ENCODE measurements at places on chromosomes 3 and 15.

GRCh38 chr3:135447483-135447882 is 518.0 kb upstream of the PPP2R3A start:
- DNase-seq: no peak

- peak; percentile 6 for DNase-seq
These were observed 67.1 kb upstream of the MCTP2 start for GRCh38 chr15:94164202-94164807.

- no peak for DNase-seq
These were observed 23.0 kb downstream of the CACNA2D2 start for GRCh38 chr3:50480471-50480870.

GRCh38 chr3:60629816-60630215 is 621.4 kb downstream of the FHIT start:
- DNase-seq: no peak

GRCh38 chr3:139948467-139948866 is 13.5 kb downstream of the CLSTN2 start:
- DNase-seq: no peak

- DNase-seq: no peak
These were observed 68.1 kb downstream of the TRIM69 start for GRCh38 chr15:44804298-44805046.

DNA sequence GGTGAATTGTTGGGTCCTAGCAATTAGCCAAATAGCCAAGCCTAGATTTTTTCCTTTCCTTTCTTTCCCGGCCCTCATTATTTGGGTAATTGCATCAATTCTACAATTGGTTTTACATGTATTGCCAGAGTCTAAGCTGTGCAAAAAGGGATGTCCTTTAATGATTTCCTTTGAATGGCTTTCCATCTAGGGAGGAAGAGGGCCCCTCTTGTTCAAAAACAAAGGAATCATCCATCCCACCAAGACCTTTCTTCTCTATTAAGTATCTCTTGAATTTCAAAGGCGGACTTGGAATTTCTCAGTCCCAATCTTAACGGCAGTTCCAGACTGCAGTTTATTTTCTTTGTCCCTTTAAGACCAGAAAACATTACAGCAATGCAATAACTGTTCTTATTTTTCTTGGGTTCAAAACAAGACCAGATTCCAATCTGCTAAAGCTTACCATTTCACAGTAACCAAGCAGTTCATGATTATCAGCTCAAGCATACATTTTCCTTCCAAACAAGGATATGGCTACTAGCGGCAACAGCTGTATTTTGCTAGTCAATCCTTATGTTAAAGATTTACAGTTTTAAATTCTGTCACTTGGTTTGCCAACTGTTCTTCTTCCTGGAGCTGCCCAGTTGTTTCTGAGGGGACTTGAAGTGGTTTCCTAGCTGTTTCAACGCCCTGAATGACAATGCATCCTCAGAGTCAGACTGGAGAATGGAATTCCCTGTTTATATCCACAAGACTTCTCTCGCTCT is 91.4 kb upstream of the LRIG1 start:
- DNase-seq: no peak

- no peak for DNase-seq
These were observed 27.0 kb downstream of the WWTR1 start for GRCh38 chr3:149630806-149631205.

DNA sequence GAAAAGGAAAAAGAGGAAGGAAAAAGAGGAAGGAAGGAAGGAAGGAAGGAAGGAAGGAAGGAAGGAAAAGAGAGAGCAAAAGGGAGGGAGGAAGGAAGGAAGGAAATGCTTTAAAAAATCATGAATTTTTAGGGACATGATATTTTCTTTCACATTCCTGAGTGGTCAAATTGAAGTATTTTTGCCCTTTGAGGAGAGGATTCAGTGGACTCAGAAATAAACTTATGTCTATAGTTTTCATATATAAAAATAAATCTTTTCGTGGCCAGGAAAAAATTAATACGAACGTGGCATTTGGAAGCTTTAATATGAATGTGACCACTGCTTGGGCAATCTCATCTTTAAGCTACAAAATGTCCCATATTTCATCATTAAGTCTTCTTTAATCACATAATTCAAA is 183.0 kb upstream of the TMCO5A start:
- DNase-seq: no peak

DNA sequence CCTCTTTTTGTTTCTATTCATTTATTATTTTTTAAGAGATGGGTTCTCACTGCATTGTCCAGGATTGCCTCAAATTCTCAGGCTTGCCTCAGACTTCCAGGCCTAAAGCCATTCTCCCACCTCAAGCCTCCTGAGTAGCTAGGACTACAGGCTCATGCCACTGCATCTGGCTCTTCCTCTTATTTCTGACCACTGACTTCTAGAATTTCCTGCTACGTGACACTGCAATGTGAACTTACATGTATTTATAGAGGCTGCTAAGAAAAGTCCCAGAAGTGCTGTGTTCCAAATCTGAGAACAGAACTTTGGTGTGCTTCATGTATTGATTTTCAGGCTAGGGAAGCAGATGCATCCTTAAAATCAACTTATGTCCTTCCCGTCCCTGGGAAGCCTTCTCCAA is 407.4 kb downstream of the RSL24D1 start:
- no peak for DNase-seq

GRCh38 chr15:99090011-99090699 is 14.7 kb upstream of the SYNM start:
- DNase-seq: no peak

DNA sequence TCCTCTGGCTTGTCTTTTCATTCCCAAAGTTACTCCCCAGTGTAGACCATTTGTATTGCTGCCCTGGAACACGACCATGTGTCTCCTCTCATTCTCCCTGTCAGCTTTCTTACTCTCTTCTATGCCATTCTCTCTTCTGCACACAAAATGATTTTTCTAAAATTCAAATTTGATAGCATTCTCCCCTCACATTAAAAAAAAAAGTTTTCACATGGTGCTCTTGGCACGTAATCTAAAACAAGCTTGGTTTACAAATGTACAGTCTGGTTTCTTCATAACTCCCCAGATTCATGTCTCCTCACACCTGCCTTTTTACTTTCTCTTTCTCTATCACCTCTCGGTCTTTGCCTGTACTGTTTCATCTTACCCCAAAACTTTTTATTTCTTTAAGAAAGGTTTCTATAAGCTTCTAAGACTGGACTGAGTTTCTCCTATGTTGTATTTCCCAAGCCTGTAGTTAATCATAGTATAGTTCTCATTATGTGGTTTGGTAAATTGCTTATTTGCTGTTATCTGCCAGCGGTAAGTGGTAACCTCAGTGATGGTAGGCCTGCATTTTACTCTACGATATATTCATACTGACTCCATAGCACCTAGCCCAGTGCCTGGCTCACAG is 31.2 kb downstream of the BCHE start:
- DNase-seq: no peak

- no peak for DNase-seq
These were observed 350.8 kb upstream of the ZNF385D start for GRCh38 chr3:22101811-22102210.

DNA sequence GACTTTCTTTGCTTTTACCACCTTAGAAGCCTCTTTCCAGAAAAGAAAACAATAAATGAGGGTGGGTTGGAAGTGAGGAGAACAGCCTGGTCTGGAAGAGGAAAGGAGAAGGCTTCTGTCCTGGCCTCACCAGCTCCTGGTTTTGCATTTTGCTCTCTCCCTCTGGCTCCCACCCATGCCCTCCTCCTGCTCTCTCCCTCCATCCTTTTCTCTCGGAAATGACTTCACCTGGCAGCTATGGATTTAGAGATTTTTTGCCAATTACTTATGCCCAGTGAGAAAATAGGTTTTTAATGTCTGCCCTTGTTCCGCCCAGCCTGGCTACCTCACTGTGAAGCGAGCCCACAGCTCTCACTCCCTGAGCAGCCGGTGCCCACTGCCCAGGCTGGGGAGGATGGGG is 77.9 kb upstream of the NTRK3 start:
- no peak for DNase-seq

DNA sequence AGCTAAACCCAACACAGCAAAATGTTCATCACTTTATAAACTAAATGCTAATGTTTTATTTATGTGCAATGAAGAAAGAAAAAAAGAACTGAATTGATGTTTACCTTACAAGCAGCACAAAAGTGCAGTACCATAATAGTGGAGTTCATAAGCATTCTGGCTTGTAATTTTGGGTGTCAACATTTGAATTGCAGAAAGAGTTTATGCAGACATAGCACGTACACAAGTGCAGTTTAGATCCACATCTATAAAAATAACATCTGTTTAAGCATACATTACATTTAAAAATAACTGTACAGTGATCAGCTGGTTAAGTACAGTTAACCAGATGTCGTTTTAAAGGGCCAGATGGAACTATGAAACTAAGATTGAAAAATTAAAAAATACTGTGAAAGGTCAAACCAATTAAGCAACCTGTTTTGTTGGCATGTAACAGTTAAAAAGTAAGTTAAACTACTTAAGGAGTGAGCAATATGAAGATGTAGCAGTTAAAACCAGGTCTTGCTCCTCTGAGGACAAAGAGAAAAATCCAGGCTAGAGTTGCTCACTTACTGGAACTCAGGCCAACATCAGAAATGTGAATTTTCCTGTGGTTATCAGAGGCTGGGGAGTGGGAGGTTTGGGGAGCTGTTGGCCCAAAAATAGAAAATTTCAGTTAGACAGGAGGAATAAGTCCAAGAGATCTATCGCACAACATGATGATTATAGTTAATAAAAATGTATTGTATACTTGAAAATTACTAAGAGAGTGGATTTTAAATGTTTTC is 204.9 kb upstream of the MDFIC2 start:
- no peak for DNase-seq

GRCh38 chr3:135213822-135214221 is 418.8 kb downstream of the EPHB1 start:
- no peak for DNase-seq

DNA sequence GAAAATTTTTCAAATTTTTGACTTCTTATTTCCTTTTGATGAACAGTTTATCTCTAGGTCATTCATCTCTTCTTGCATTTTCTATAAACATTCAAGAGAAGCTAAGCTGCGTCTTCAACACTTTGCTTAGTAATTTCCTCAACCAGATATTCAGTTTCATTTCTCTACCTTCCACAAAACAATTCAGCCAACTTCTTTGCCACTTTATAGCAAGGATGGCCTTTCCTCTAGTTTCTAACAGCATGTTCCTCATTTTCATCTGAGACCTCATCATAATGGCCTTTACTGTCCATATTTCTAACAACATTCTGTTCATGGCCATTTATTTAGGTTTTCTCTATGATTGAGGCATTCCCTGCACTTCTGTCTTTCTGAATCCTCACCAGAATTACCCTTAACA is 90.0 kb downstream of the ARIH1 start:
- DNase-seq: no peak

- DNase-seq: no peak
These were observed 67.7 kb downstream of the CPN2 start for GRCh38 chr3:194283221-194284006.

- DNase-seq: no peak
These were observed 2.7 kb downstream of the BOC start for GRCh38 chr3:113213896-113214587.

DNA sequence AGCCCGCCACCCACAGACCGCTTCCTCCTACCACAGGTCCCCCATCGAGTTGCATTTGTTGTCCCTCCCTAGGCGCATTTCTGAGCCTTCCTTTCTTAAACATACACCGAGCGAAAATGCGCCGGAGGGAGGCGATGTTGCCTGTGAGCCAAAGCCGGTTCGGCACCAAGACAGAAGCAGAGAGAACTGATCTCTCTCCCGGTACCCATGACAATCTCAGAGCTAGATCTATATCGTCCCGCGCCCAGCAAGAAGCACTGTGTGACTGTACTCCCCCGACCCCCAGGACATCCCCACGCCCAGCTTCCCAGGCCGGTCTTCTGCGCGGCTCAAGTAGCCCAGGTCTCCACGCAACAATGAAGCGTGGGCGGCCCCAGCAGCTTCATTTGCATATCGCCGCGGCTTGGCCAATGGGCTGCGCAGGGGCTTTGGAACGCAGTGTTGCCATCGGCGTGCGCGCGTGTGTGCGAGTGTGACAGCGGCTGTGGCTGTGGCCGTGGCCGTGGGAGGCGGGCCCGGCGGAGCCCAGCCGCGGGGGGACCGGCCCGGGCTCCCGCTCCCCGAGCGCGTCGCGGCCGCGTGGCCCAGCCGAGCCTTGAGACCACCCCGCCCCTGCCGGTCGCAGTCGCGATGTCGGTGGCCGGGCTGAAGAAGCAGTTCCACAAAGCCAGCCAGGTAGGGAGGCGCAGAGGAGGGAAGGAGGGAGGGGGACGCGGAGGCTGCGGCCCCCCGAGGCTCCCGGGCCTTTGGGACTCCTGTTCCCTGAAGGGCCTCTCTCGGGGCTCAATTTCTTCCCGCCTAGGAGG is at the start of gene SH3GL3:
SH3GL3 (plus strand) TSS at position 438 of the 806 bp plus-strand sequence; CDS start at position 631, 193 bp downstream.
- no peak for DNase-seq

DNA sequence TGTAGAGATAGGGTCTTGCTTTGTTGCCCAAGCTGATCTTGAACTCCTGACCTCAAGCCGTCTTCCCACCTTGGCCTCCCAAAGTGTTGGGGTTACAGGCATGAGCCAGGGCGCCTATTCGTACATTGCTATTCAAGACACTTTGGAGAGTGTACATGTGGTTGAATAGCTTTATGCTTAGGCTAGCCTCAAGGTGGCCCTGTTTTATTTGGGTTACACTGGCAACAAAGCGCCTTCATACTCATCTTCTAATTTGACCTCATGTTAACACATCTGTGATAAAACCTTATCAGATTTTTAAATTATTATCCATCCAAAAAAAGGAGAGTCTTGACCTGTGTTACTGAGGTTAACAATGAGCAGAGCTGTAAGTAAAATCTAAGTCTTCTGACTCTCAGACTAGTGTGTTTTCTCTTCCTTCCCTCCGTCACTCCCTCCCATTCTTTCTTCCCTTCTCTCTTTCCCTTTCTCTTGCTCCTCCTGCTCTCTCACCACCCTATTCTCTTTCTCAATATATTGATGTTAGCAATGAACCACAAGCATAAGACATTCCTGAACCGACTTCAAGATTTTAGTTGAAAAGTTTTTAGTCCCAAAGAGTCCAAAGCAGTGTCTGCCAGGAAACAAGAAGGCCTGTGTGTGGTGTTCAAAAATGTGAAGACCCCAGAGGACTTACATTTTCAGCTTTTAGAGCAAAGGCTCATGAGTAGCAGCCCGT is 603.7 kb upstream of the CFAP20DC start:
- DNase-seq: no peak

DNA sequence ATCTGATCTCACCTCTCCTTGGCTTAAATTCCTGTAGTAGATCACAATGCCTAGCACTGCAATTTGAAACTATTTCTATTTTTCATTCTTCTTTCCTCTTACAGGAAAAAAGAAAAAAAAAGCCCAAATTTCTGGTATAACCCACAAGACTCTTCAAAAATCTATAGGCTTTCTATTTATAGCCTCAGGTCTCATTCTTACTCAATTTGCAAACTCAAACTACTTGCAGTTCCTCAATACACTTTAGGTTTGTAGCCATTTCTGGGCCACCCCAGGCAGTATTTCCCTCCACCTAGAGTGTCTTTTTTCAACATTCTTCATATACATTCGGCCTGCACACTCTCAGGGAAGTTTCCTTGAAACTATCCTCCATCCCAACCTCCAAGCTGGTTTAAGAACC is 169.0 kb downstream of the TBC1D5 start:
- no peak for DNase-seq

DNA sequence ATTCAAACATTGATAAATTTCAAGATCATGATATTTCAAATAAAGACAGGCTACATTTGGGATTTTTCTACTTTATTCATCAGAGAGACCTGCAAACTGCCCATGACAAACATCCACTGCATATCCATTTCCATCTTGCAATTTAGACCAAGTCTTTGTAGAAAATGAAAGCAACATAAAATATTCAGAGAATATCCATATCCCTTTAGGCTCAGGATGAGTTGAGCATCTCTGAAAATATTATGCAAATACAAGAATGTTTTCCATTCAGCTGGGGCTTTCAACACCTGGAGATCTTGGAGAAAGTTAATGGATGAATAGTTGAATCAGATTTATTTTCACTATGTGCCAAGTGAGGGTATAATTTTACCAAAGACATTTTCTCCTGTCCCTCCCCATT is 103.4 kb downstream of the TUSC7 start:
- DNase-seq: no peak

Measured in GM12892 (cell line).